ENCODE measurements at places on chromosomes 6 and 20.

GRCh38 chr6:143164565-143165105, 103.9 kb downstream of the AIG1 start:
- no peak for DNase-seq

GRCh38 chr6:124753562-124754105, 208.6 kb upstream of the RNF217 start:
- no peak for DNase-seq

DNA sequence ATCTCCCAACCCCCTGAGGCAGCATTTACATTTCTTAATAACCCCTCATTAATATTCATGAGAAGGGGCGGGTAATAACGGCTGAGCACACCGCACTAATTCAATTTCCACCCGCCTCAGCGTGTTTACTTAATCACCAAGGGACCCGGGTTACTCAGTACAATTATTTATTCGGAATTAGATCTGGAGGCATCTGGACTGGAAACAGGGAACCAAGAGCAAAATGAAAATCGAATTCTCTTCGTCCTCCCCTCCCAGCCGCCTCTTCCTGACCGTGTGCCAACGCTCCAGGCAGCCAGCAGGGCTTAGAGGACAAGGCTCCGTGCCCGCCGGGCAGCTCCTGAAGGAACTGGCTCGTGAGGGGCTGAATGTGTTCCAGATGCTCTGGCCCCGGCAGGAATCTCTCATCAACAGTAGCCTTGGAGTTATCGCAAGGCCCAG, 23.5 kb upstream of the CTNNBL1 start:
- DNase-seq, result no peak

DNA sequence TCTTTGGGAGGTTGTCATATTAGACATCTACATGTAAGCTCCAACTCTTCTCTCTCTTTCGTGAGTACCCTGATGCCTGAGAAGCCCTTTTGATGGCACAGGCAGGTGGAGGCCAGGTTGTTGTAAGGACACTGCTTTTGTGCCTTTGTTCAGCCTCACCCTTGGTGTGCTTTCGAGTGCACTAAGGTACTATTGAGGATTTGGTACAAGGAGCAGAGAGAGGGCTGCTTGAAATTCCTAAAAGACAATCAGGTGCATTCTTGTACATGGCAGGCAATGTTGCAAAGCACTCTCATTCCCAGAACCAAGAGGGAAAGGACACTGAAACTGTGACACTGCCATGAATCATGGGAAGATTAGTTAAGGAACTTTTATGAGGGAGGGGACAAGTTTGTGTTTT, 19.1 kb downstream of the BMP2 start:
- DNase-seq, result no peak

DNA sequence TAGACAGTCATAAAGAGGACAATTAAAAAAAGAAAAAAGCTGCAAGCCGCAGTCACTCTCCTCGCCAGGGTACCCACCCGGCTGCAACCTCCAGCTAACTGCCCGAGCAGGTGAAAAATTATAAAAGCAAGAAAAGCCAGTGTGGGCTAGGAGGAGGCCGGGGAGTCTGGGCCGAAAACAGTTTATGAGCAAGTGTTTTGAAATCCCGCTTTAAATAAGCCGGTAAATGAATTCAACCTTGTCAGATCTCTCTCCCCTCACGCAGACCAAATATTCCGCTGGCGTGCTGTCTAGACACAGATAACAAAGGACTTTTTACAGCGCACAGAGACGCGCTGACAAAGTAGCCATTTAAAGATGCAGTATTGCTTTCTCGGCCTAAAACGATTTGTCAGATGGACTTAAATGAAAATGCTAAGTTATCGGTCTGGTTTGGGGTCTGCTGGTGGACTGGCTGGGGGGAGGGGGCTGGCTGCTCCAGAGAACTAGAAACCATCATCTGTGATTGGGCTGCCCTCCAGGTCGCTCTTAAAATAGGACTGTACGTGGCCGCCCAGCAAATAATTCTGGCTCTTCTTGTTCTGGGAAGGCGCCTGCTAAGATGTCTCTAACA, 24.6 kb downstream of the PMEPA1 start:
- DNase-seq, result no peak

- DNase-seq, result no peak
Measured at GRCh38 chr6:157128235-157128775, 195.0 kb downstream of the TMEM242 start.

- DNase-seq, result no peak
Measured at GRCh38 chr20:42392442-42392841, 774.3 kb upstream of the CHD6 start.

- no peak for DNase-seq
Measured at GRCh38 chr6:72944660-72945059, 280.6 kb downstream of the KHDC1L start.

DNA sequence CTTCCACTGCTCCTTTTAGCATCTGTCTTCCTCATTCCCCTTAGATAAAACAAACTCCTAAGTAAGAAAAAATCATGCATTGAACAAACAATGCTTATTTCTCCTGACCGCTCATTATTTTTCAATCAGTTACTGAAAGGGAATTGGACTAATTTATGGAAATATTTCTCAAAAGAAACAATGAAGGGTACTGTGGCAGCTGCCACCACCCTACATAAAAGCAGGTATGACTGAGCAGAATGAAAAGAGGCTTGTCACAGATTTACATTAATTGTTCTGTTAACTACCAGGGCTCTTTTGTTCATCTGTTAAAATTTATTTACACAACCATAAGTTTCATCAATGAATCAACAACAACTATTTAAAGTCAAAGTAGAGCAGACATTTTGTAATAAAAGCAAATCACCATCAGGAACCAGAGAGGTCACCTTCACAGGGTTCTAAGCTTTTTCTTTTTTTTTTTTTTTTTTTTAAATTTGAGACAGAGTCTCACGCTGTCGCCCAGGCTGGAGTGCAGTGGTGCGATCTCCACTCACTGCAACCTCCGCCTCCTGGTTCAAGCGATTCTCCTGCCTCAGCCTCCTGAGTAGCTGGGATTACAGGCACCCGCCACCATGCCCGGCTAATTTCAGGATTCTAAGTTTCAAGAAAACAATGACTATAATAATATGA, 204.0 kb downstream of the PTPRK start:
- no peak for DNase-seq

DNA sequence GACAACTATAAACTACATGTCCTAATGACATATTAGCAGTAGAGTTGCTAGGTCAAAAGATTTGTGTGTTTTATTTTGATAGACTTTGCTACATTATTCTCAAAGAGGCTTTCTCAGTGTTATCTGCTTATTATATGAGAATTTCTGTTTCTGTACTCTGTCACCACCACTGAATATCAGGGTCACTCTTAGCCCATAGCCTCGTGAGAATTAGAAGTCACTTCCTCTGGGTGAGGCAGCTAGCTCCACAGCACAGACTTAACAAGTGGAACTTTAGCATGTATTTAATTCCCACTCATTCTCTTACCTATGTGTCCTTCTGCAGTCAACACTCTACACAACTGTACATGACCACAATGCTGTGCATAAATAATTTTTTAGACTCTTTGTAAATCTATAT, 6.7 kb downstream of the PHACTR2 start:
- no peak for DNase-seq

GRCh38 chr6:31737991-31738979, 1.5 kb upstream of the MSH5 start:
- DNase-seq, result no peak

GRCh38 chr6:158649289-158650143, at the start of gene SYTL3:
SYTL3 (plus strand) TSS chr6:158650054; CDS start chr6:158663269, 13,215 bp downstream.
- peak; percentile 48 for DNase-seq

DNA sequence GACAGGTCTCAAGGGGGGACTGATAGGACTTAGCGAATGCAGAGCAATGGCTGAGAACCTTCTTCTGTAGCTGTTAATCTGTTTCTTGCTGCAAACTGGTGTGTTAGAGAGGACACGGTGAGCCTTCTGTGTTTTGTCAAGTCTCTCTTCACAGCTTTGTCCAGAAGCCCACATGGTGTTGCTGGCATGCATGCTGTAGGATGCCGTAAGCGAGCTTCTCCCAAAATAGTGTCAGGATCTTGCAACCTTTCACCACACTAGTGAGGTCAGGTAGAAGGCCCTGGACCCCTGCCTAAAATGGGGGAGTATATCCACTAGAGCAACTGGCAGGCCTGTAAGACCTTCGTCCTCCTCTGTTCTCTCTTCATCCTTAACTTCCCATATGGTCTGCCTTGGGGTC, 51.9 kb upstream of the GLP1R start:
- DNase-seq, result no peak

GRCh38 chr20:63542696-63543095, 4.9 kb downstream of the SRMS start:
- no peak for DNase-seq

GRCh38 chr20:38156888-38157634, 8.0 kb downstream of the TGM2 start:
- DNase-seq, result no peak

DNA sequence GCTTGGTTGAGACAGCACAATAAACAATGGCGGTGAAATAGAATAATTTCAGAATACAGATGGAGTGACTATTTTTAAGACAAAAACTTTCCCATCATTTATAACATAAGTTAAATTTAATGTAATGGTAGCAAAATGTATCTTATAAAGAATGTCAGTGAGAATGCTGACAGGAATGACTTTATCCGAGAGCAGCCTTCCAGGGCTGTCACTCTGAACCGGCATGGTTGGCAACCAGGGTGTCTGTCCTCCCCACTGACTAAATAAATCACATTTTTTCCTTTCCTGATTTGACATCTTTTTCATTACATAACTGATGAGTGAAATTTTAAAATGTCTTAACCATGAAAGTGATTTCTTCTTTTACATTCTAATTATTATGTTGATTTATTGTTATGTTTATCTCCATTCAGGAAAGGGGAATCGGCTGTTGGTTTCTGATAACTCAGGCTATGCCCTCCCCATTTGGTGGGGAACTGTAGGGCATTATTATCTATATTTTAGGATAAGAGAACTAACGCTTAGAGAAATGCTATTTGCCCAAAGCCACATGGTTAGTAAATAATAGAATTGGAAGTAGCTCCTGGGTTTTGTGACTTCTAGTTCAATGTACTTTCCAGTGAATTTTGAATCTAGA, 109.2 kb upstream of the OGFRL1 start:
- DNase-seq, result no peak

Data from stimulated activated CD8-positive, alpha-beta memory T cell treated with anti-CD3 and anti-CD28 coated beads, Interleukin-15, amount 100 ng/mL, for 1 hour (primary cell).